ENCODE measurements at places on chromosomes 1 and 21. TPM values are rescaled to one million over a fixed set of nuclear protein-coding genes. Genes with fewer than 3 reads are reported as not detected.

DNA sequence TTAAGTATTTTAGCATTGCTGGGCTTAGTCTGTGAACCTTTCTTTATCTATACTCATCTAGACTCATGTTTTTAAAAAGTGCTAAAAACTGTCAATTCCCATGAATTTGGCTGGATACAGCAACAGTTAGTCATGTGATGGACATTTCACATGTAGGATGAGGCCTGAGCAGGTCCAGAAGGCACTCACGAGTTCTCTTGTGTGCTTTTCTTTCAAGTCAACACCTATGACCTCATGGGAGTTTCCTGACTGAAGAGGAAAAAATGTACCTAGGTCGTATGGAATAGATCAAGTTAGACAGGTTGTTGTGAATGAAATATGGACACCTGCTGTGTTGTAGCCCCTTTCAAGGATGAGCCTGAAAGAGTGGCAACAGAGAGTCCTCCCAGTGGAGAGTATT, 394.2 kb downstream of the DUSP10 start:
- no peak for DNase-seq

DNA sequence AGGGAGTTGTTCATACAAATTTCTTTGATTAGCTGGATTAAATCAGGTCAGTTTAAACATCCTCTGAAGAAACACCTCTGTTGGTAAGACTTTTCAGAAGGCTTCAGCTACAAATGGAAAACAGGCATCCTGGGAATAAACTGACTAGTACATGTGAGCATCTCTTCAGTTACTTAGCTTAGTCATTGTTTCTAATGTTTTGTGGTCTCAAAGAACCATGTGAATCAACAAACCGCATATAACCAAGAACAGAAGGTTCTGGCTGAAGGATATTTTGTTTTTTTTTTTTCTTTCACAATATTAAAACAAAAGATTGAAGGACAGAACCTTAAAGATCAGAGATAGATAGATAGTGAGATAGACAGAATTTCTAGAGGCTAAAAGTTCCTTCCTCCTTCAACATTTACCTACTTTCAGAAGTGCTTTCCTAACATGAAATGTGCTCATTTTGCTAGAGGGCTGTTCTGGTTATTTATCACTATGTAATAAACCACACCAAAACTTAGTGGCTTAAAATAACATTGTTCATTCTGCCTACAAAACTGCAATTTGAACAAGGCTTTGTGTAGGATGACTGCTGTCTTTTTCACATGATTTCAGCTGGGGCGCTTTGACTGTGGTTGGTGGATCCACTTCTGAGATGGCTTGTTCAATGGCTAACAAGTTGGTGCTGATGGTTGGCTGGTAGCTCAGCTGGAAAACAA, 119.8 kb upstream of the PTGFR start:
- no peak for DNase-seq

The SPRR2B gene
- total RNA-seq, result not detected

DNA sequence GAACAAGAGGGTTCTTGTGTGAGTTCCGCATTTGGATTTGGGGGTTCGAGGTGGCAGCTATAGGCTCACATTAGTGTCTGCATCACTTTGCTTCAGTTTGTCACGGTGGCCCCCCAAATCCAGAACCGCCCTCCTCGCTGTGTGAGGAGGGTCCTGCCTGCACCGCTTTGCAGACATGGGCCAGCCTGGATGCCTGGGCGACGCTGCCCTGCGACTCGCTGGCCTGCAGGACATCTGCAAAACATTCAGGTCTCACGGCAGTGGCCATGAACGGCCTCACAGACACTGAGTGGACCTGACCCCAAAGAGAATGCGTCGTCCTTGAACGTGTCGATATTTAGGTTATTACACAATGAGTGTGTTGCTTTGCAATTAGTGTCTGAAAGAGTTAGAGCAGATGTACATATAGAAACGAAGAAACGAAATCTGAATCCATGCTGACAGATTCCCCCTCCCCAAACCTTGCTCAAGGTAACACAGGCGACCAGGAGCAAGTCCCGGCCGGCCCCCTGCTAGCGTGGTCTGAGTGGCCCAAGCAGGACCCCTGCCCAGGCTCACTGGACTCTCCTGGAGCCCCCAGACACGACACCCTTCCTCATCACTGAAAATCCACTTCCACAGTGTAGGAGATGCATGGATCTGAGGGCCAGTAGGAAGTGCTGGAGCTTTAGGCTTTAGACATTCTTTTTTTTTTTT, 20.4 kb downstream of the PDE9A start:
- no peak for DNase-seq

DNA sequence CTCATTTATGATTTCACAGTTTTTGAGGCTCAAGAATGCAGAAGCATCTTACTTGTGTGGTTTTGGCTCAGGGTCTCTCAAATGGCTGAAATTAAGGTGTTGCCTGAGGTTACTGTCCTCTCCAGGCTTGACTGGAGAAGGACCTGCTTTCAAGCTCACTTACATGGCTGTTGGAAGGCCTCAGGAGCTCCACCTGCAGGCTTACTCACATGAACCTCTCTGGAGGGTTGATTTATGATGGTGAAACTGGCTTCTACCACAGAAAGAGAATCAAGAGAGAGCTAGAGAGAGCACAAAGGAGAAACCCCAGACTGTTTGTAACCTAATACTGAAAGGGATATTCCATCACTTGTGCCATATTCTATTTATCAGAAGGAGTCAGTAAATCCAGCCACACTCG, 6.2 kb upstream of the KCNK2 start:
- DNase-seq, result no peak

The RGS8 gene
- not detected for total RNA-seq

The CAMK1G gene
- total RNA-seq, result not detected

DNA sequence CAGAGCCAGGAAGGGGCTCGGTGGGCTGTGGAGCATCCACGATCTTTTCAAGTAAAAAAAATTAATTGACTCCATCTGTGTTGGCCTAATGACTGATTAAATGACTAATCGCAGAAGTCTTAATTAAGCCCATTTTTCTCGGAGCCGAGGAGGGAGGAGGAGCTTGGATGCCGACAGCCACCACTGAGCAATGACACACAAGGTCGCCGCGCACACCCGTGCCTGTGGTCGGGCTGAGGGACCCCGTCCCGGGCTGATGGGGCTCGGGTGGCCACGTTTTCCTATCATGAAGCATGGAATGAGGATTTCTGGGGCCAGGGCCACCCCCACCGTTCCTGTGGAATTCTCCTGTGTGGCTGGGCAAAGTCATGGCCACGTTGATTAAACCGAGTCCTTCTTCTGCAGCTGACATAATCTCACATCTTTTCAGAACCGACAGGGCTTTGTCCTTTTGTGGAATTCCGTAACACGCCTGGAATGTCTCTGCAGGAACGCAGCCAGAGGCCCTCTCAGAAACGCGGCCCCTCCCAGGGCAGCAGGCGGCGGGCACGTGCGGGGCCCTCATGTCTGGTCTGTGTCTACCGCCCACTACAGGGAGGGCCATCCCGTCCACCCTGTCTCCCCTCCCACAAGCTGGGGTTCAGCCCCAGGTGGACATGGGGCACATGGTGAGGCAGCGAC, 60.7 kb downstream of the MORN1 start:
- no peak for DNase-seq

DNA sequence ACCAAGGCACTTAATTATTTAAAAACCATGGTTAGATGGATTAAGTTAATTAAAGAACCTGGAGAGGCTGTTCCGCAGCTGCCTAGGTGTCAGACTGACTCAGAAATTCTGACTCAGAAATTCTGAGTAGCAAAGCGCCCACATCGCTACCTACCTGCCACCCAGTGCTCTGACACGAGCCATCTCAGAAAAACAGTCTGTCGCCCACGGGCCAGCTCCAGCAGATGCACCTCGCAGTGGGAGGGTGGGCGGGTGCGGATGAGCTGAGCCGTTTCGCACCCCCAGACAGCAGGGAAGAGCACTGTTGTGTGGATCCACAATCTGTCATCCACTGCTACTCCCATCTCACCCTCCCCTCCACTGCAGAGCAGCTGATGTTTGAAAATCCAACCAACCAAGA, 13.5 kb downstream of the KCNK1 start:
- no peak for DNase-seq

DNA sequence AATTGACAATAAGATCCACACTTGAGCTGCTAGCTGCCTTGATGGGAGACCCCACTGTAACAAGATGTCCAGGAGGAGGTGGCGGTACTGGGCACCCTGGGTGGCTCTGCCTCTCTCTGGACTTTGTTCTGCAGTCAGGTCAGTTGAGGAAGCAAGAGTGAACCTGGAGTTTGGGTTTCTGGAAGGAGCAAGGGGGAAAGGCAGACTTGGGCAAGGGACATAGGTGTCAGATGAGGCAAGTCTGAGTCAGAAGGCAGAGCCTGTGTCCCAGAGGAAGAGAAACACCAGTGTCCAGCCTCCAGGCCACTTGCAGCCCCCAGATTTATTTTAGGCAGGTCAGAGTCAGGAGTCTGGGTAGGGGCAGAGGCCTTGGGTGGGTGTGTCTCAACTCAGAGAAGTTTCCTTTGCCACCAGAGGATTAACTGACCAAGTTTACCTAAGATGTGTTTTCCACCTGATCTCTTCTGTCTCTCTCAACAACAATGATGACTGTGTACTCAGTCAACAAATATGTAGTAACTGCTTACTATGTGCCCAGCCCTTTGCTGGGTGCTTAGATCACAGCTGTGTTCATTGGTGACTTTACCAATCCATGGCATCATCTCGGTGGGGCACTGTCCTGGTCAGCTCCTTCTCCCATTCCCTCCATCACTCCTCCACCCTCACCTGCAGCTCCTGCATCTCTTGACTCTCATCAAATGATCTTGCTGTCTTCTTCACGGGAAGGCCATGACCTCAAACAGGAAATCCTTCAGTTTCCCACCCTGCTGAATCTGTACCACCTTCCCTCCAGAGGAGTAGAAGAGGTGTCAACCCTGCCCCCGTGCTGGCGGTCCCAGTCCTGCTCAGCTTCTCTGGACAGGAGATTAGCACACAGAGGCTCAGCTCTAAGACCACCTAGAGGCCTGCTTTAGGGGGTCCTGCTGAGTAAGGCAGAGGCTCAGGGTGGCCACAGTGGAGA, 36.6 kb downstream of the ELF3 start:
- DNase-seq, result no peak
